ENCODE measurements at places on chromosomes 11 and 22. TPM values are rescaled to one million over a fixed set of nuclear protein-coding genes. Genes with fewer than 3 reads are reported as not detected.

The HARBI1 gene
- polyA plus RNA-seq, result 1.3 TPM

The MS4A14 gene
- 2.1 TPM for polyA plus RNA-seq

The CALCA gene
- not detected for polyA plus RNA-seq

The CAPRIN1 gene
- polyA plus RNA-seq, result 74.2 TPM

The KIF18A gene
- 0.37 TPM for polyA plus RNA-seq

The FCHSD2 gene
- polyA plus RNA-seq, result 28.8 TPM

The TRIM6 gene
- 6.1 TPM for polyA plus RNA-seq

The HOATZ gene
- 0.34 TPM for polyA plus RNA-seq

The RAB39A gene
- 0.90 TPM for polyA plus RNA-seq

The OLFML1 gene
- polyA plus RNA-seq, result 114 TPM

The ANKK1 gene
- not detected for polyA plus RNA-seq

The RAB6A gene
- 127 TPM for polyA plus RNA-seq

The HBG2 gene
- polyA plus RNA-seq, result 0.73 TPM

The OR51E1 gene
- 1.6 TPM for polyA plus RNA-seq

The TRIM48 gene
- not detected for polyA plus RNA-seq

The TSPAN32 gene
- not detected for polyA plus RNA-seq

The PVALB gene
- 0.47 TPM for polyA plus RNA-seq

The MN1 gene
- 6.7 TPM for polyA plus RNA-seq

The PAX6 gene
- not detected for polyA plus RNA-seq

The TUBGCP6 gene
- polyA plus RNA-seq, result 42.6 TPM

The DDX25 gene
- polyA plus RNA-seq, result 0.88 TPM

The TIGD3 gene
- 0.31 TPM for polyA plus RNA-seq

The RFPL3 gene
- not detected for polyA plus RNA-seq

The LMO2 gene
- 48.2 TPM for polyA plus RNA-seq

The ZC3H7B gene
- 30.7 TPM for polyA plus RNA-seq

The TRIM49 gene
- polyA plus RNA-seq, result not detected

The POTEH gene
- polyA plus RNA-seq, result not detected

The LAYN gene
- 24.8 TPM for polyA plus RNA-seq

The NLRP10 gene
- not detected for polyA plus RNA-seq

The C11orf91 gene
- polyA plus RNA-seq, result not detected

The GNB1L gene
- not detected for polyA plus RNA-seq

The OR5M8 gene
- not detected for polyA plus RNA-seq

The RFPL2 gene
- polyA plus RNA-seq, result not detected

The BSCL2 gene
- polyA plus RNA-seq, result 57.8 TPM

The LIF gene
- polyA plus RNA-seq, result 1.1 TPM

The MUC15 gene
- 0.50 TPM for polyA plus RNA-seq

The SCN2B gene
- 0.38 TPM for polyA plus RNA-seq

The NAALAD2 gene
- 12.2 TPM for polyA plus RNA-seq

The TYR gene
- polyA plus RNA-seq, result not detected

The POU2AF3 gene
- polyA plus RNA-seq, result 7.4 TPM

The IFITM1 gene
- polyA plus RNA-seq, result 748 TPM

The SSH3 gene
- 18.1 TPM for polyA plus RNA-seq

The GALNT18 gene
- 7.7 TPM for polyA plus RNA-seq

The SLC22A6 gene
- polyA plus RNA-seq, result not detected

The CFAP300 gene
- 3.9 TPM for polyA plus RNA-seq

The SCN4B gene
- 0.50 TPM for polyA plus RNA-seq

The FLRT1 gene
- polyA plus RNA-seq, result 0.13 TPM

The SLC39A13 gene
- polyA plus RNA-seq, result 54.8 TPM

The SMTNL1 gene
- polyA plus RNA-seq, result not detected

The WNT11 gene
- polyA plus RNA-seq, result 1.9 TPM

The HTR3A gene
- not detected for polyA plus RNA-seq

The TSSK2 gene
- not detected for polyA plus RNA-seq

The PRG3 gene
- not detected for polyA plus RNA-seq

The PGR gene
- 6.1 TPM for polyA plus RNA-seq

The MEI1 gene
- polyA plus RNA-seq, result 2.6 TPM

The AQP11 gene
- polyA plus RNA-seq, result 7.7 TPM

The CCDC87 gene
- 0.20 TPM for polyA plus RNA-seq
